ENCODE measurements at places on chromosomes 12 and 14.

GRCh38 chr12:56634242-56634836 lies 4.2 kb upstream of the BAZ2A start:
- DNase-seq = peak; percentile 54

- peak; percentile 45 for DNase-seq
Measured at GRCh38 chr14:105363847-105364708, 34.3 kb upstream of the TEX22 start.

DNA sequence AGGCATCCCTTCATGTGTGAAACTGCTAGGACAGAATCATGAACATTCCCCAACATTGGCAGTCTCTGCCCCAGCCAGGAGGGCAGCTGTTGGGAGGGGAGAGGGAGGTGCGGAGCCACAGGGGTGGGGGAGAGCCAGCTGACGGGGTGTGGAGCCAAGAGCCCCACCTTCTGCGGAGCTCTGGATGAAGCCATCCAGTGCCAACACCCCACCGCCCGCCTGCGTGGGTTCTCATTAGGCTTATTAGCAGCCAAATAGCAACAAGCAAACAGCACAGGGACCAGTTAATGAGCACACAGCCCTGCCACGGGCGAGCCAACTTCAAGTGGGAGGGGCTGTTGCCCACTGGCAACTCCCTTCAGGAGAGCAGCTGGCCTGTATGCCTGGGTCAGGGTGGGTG lies 12.1 kb downstream of the LTBP2 start:
- DNase-seq = no peak

GRCh38 chr12:10708862-10709261 lies 14.3 kb downstream of the YBX3 start:
- DNase-seq = no peak

DNA sequence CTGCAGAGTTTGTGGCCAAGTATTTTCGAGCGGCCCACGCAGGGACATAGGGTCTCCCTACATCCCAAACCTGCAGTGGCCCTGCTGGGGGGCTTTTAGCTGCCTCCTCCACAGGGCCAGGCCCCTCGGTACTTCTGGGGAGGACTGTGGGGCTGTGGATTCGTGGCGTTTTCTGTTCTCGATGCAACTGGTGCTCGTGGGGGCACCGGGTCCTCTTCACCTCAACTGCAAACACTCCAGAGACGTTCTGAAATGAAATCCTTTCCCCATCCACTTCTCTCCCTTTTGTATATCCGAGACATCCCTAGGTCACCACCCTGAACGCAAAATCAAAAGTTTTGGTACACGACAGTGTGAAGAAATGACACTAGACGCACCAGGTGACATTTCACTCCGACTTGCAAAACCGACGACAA lies 2.3 kb downstream of the RFX4 start:
- no peak for DNase-seq

DNA sequence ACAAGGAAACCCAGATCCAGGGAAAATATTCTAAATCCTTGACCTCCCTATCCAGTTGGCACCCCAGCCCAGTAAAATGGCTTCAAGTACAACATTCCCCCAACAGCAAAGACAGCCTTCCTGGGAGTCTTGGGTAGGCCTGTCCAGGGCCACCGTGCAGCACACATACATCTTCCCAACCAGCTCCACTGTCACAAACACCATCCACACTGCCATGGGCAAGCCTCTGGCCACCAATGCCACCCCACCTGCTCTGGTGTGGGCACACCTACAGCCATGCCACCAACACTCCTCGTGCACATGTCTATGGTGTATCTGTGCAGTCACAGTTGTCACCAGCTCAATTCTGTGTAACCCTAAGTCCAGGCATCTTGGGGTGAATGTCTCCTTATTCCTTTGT lies 193.2 kb downstream of the DAD1 start:
- DNase-seq = no peak

GRCh38 chr14:67722293-67722692 lies 20.6 kb downstream of the RDH12 start:
- no peak for DNase-seq

- DNase-seq = no peak
Measured at GRCh38 chr12:117571321-117571720, 209.9 kb upstream of the NOS1 start.

Measured in CD8-positive, alpha-beta T cell (primary cell).